ENCODE measurements at places on chromosomes 2 and 18.

- DNase-seq = no peak
Observed at GRCh38 chr18:40120356-40120755, 1834.7 kb upstream of the PIK3C3 start.

DNA sequence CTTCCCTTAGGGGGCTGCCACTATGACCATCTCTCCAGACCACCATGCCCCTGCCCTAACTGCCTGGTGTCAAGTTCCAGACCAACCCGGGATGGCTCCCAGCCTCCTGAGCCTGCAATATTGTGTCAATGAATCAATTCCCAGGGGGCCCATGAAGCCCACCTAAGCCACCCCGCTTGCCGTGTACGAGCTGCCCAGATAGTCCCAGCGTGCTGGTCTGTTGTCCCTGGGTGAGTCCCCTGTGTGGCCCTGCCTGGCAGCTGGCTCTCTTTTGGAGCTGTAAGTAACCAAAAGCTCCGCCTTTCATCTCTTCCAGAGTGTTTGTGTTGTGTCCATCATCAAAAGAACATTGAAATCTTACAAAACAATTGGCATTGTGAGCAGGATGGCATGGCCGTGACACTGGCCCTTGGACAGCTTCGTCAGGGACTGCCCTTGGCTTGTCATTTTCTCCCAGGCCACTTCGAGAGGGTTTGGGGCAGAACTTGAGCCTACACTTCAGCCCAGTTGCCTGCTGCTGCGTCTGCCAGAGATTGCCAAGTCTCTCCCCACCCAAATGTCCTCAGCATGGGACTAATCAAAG lies 11.3 kb upstream of the MAL start:
- DNase-seq = no peak

- no peak for DNase-seq
Observed at GRCh38 chr18:51543658-51544155, 346.2 kb upstream of the MEX3C start.

DNA sequence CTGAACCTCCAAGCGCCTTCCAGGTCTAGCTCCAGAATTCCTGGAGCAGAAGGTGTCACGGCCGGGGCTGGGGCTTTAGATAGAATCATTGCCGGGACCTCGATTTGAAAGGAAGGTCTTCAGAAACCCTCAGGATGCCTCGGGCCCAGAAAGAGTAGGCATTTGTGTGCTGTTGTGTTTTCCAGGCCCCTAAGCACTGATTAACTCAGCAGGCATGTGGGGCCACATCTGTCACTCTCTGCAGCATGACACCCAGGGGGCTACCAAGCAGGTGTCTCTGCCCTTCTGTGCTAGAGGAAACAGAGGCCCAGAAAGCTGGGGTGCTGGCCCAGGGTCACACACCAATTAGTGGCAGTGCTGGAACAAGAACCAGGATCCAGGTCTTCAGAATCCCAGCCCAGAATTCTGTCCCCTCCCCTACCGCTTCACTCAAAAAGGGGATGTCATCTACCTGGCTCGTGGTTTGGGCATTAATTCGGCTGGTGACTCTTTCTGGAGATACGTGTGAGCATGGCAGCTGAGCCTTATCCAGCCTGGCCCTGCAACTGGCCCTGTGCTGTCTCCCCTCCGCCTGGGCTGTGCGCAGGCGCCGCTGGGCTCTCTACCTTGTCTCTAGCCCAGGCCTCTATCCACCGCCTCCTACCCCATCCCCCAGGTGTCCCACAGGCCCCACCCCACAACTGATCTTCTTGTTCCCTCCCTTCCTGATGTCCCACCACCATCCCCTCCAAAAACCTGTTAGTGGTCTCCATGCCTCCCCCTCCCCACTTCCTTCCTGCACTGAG lies 245.4 kb downstream of the ATAD2B start:
- no peak for DNase-seq

DNA sequence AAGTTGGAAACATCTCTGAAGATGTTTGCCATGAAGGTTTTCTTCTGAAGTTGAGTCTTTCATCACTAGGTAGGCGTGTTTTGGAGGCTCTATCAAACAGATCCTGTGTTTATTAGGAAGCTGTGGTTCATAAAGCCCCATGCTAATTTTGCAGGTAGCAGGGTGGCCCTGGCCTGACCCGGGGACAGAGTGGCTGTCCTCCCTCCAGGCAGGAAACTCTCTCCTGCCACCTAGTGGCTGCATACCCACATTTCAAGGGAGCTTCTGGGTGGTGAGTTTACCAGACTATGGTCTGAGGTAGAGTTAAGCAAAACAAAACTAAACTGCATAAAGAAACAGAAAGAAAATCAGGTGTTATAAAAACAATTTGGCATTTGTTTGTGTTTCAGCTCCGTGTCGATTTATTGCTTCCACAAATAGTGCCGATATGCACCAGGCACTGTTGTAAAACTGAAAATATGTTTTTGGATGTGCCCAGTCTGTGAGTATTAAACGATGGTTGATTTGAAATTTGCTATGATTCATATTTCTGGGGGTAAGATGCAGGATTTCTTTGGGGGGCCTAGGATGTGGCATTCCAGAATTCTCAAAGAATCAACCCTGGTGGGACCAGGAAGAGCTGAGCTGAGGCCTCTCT lies 26.0 kb upstream of the IL37 start:
- DNase-seq = no peak

- peak; percentile 97 for DNase-seq
Observed at GRCh38 chr18:12948050-12948804, 416 bp downstream of the SEH1L start.

DNA sequence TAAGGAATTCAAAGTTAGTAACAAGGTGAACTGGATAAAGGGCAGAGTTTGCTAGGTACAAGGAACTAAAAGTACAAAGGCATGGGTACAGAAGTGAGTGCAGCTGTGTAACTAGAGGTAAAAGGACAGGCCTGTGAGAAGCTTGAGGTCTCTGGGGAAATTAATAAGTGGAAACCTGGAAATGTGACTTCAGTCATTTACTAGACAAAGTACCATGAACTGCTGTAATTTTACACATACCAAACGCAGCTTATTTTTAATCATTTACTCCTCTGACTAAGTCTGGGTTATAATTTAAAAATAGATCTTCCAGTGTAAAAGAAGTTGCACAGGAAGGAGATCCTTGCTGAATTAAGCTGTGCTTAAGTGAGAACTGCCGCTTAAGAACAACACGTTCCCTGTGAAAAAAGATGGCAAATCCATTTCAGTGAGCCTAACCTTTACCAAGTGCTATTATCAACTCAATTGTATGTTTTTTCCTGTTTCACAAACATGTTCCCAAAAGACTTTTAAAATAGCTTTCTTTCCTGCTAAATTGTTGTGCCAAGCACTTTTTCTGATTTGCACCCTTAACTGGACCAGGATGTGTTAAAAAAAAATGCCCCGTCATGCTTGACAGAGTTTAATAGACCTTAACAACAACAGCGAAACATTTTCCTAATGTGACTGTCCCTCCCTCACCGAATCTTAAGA lies 44.3 kb downstream of the CALCRL start:
- no peak for DNase-seq

- DNase-seq = no peak
Observed at GRCh38 chr2:197195518-197195917, 115.1 kb downstream of the ANKRD44 start.

DNA sequence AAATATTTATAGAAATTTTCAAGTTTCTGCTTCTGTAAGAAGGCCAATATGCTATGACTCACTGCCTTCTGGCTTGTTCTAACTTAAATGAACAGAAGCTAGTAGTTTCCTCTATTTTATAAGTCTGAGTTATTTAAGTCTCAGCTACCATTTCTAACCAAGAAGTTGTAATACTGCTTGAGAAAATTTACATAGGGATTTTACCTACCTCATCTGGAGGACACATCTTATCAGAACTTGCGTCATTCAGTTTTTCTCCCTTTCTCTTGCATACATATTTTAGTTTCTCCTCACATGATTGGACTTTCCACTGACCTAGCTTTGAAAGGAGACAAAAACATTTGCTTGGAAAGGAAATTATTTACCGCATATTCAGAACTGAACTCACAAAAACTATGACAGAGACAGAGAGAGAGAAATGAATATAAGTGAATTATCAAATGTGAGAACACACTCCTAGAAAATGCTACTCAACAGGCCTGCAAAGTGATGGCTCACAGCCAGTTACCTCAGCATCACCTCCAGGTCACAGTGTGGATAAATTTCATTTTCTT lies 81.1 kb upstream of the CD302 start:
- DNase-seq = no peak

- DNase-seq = no peak
Observed at GRCh38 chr18:75267643-75268363, 57.2 kb downstream of the TSHZ1 start.

DNA sequence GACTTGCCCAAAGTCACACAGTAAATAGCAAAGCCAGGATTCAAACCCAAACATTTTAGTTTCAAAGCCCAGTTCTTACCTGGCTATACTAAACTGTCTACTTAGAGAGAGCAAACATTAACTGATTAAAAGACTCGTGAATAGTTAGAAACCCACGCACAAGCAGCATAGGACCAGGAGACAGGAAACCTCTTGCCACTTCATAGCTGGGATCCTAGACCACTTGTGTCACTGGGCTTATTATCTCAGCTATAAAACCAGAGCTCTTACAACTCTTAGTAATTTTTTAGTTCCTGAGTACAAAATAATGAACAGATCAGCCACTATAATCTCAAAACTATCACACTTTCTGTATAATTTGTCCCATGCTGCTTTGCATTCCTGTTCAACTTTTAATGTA lies 2.4 kb upstream of the AAK1 start:
- DNase-seq = no peak

GRCh38 chr2:196389670-196390069 lies 218.3 kb upstream of the STK17B start:
- no peak for DNase-seq

DNA sequence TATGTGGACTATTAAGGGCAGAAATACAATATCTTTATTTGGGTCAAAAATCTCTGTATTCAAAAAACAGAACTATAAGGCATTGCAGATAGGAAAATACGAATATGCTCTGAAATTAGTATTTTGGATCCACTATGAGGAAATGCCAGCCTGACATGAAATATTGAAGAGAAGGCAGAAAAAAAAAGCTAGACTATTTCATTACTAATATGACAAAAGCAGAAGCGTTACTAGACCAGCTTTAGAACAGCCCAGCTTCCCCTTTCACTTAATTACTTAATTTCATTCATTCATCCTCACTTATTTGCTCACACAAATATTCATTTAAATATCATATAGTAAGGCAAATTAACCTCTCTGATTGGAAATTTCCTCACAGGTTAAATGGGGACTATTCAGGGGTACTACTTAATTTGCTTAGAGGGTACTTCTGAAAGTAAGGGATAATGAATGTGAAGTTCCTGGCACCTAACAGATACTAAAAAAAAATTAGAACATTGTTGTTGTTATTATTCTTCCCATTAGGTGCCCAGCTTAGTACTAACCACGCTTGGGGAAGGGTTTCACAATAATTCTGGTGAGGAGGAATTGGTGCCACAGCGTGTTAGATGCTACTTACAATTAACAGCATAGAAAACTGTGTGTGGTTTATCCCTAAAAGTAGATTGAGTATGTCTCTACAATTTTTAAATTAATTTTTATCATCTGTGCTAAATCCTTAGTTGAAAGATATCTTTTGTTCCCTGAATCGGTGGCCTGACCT lies 71.1 kb upstream of the CTLA4 start:
- DNase-seq = no peak

- no peak for DNase-seq
Observed at GRCh38 chr2:179341152-179341866, 76.7 kb upstream of the SESTD1 start.

GRCh38 chr18:48132797-48133655 lies 202.6 kb upstream of the SMAD2 start:
- DNase-seq = no peak

GRCh38 chr18:39698436-39698835 lies 2132.8 kb upstream of the CELF4 start:
- no peak for DNase-seq

DNA sequence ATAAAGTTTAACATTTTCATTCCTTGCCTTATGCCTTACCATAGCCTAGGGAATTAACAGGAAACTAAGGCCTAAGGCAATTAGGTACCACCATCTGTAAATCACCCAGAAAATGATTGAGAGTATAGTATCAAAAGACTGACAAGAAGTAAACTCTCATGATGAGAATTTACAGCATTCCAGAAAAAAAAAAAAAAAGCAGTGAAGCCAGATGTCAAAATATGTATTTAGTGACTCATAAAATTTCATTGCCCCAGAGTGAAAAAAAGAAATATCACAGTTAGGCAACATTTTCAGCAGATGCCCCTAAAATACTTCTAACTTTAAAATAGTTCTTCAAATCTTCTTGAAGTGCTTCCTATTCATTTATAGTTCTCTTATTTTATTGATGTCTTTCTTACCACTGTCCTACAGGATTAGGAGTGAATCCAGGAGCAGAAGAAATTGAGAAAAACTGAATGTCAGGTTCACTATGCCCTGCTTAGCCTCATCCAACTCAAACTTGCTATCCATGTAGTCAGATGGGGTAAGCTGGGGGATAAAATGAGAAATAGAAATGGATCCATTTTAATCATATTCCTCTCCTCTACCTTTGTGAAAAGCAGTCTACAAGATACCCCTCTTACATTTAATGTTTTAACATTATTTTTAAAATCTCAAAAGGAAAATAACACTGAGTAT lies 57.3 kb upstream of the TANK start:
- DNase-seq = no peak

GRCh38 chr18:58996131-58996641 lies 131.5 kb downstream of the ZNF532 start:
- no peak for DNase-seq

- no peak for DNase-seq
Observed at GRCh38 chr2:16187482-16187817, 247.1 kb downstream of the MYCN start.

- no peak for DNase-seq
Observed at GRCh38 chr2:62370321-62371250, 135.4 kb downstream of the TMEM17 start.

DNA sequence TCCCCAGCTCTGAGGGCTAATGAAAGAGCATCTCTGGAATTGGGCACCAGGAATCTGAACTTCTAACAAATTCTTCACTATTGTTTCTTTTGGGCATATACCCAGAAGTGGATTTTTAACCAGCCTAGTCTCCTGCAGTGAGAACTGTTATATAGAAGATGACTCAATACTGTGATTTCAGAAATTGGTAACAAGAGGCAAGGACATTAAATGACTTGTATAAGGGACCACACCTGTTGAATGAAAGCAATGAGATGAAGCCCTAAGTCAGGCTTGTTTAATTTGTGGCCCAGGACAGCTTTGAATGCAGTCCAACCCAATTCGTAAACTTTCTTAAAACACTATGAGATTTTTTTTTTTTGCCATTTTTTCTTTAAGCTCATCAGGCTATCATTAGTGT lies 57.9 kb downstream of the EPC2 start:
- no peak for DNase-seq

DNA sequence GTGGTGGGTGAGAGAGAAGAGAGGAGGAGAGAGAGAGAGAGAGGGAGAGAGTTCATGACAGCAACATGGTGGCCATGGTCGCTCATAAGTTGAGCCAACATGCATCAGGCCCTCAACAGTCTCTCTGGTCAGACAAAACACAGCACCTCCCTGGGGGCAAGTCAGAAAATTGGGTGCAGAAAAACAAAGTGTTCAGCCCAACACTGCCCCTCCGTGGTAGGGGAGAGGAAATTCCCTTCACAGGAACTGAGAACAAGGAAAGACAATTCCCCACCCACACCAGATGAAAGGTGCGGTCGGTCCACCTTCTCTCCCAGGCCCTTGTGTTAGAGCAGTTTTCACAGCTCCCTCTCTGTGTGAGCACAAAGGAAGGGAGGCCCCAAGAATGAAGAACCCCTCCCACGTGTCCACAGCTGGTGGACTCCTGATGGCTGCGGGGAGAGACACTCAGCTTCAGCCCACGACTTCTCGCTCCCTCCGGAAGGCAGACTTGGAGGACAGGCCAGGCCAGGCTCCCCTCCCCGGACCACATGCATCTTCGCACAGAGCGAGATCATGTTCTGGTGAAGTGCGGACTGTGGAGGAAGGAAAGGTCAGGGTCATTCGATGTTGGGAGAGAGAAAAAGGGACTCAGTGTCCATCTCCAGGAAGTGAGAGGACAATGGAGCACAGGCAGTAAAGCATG lies 181.7 kb downstream of the ANAPC1 start:
- no peak for DNase-seq
